Mesothelial cell of epicardium (in vitro differentiated cells): ENCODE measurements at places on chromosomes 12 and 14.

DNA sequence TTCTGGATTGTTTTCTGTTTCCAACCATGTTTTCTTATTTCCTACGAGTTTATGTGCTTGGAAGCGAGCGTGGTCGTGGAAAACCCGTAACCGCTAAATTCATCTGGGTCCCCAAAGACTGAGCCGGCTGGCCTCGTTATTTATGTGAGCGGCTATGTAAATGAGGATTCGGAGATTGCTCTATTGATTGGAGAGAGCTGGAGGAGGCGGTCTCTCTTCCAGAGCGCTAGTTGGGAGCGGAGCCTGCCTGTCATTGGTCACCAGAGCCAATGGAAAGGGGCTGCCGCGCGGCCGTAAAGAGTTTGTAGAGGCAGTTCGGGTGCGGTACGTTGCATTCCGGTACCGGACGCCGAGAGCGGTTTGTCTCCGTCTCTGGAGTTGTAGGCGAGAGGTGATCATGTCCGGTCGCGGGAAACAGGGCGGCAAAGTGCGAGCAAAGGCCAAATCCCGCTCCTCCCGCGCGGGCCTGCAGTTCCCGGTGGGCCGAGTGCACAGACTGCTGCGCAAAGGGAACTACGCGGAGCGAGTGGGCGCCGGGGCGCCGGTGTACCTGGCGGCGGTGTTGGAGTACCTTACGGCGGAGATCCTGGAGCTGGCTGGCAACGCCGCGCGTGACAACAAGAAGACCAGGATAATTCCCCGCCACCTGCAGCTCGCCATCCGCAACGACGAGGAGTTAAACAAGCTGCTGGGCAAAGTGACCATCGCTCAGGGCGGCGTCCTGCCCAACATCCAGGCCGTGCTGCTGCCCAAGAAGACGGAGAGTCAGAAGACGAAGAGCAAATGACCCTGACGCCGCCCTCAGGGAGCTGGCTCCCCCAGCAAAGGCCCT, 29.0 kb downstream of the WBP11 start:
- H3K36me3 ChIP-seq, result no peaks in the 10 kb centered on the region
- peak overlapping the region; percentile 98 for H3K27ac ChIP-seq
- peak; percentile 83 for DNase-seq
- peaks cover 46% of the 10 kb centered on the region for H3K4me1 ChIP-seq
- H3K27me3 ChIP-seq, result no peaks in the 10 kb centered on the region

- no peaks in the 10 kb centered on the region for H3K36me3 ChIP-seq
- no peak for DNase-seq
- no peak overlapping the region for H3K27ac ChIP-seq
- H3K4me1 ChIP-seq, result no peaks in the 10 kb centered on the region
- peaks cover 62% of the 10 kb centered on the region for H3K27me3 ChIP-seq
Measured at GRCh38 chr12:113448873-113449272, 22.8 kb downstream of the LHX5 start.

DNA sequence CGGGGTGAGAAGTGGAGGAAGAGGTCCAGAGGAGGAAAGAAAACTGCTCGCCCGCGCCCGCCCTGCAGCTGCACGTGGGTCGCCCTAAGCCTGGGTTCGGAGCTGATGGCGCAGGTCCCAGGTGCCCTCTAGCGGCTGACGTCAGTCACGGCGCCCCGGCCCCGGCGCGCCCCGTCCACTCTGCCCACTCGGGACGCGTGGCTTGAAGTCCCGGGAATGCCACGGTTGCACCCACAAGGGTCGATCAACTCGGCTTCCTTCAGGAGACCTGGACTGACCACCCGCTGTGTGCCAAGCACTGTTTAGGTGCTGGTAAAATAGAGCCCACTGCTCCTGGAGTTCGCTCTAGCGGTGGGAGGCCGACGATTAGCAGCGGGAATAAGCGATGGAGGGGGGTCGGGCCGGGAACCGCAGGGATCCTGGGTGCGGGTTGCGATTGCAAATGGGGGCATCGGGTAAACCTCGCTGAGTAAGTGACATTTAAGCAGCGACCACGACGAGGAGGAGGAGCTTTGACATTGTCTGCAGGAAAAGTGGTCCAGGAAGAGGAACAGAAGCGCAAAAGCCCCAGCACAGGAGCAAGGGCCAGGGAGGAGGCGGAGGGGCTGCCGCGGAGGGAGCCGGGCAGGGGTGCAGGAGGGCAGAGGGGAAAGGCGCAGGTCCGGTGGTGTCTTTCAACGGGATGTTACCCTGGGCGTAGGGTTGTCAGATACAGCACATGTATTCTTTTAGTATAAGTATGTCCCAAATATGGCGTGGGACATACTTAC, 5.1 kb upstream of the ZNF839 start:
- peak; percentile 88 for DNase-seq
- peaks cover 38% of the 10 kb centered on the region for H3K4me1 ChIP-seq
- no peaks in the 10 kb centered on the region for H3K36me3 ChIP-seq

DNA sequence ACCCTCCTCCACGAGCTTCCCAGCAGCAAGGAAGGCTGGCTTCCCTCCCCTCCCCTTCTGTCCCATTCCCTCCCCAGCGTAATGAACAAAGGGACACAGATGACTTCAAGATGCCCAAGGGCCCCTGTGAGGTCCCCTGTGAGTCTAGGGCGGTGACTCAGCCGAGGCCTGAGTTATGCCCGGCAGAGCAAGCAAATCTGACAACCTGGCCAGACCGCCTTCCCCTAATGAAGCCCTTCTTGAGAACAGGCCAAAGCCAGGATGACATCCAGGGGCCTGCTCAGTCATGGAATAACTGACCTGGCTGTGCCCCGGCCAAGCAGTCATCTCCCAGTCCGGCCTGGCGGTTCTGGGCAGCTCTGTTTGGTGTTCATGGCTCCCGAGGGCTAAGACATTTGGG, 89.2 kb downstream of the DICER1 start:
- peaks cover 34% of the 10 kb centered on the region for H3K4me1 ChIP-seq
- no peak overlapping the region for H3K4me3 ChIP-seq
- DNase-seq, result no peak
- H3K27me3 ChIP-seq, result peaks cover 2% of the 10 kb centered on the region
- peak overlapping the region; percentile 55 for H3K27ac ChIP-seq
- H3K36me3 ChIP-seq, result no peaks in the 10 kb centered on the region

GRCh38 chr14:102668291-102668873, 75.9 kb downstream of the RCOR1 start:
- H3K27me3 ChIP-seq, result no peaks in the 10 kb centered on the region
- peaks cover 9% of the 10 kb centered on the region for H3K36me3 ChIP-seq
- no peak for DNase-seq
